ENCODE measurements at places on chromosomes 7 and 10.
A peak's percentile ranks its signal among the peaks of the same experiment; 100 is the strongest.

GRCh38 chr7:100430493-100431285 lies 1.1 kb downstream of the MEPCE start:
- DNase-seq = no peak

DNA sequence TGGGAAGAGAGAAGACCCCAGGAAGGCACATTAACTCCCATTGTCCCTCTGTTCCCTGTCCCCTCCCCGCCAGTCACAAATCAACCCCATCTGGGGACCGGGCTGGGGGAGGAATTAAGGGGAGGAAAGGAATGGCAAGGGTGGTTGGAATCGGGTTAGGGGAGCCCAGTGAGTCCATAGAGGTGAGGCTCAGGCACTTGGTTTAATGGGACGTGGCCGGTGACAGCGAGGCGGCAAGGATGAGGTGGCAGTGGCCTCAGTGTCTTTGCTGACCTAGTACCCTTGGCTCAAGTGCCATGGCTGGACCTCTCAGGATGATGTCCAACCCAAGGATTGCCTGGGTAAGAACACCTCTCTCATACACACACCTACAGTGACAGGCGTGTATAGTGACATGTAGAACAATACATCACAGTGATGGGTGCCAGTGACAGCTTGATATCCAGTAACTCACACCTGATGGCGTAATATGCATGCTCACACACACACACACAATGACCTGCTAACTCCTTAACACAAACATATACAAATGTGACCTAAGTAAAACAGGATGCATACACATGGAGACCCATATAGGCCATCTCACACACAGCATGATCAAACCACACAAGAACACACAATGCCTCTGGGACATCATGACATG lies 12.3 kb downstream of the KCNIP2 start:
- no peak for DNase-seq

- no peak for DNase-seq
These were observed 51.8 kb upstream of the SLC35G1 start for GRCh38 chr10:93841961-93842360.

GRCh38 chr10:132094581-132095234 lies 29.0 kb downstream of the JAKMIP3 start:
- peak; percentile 87 for DNase-seq

- no peak for DNase-seq
These were observed 40.1 kb downstream of the CSTF2T start for GRCh38 chr10:51659344-51659743.

DNA sequence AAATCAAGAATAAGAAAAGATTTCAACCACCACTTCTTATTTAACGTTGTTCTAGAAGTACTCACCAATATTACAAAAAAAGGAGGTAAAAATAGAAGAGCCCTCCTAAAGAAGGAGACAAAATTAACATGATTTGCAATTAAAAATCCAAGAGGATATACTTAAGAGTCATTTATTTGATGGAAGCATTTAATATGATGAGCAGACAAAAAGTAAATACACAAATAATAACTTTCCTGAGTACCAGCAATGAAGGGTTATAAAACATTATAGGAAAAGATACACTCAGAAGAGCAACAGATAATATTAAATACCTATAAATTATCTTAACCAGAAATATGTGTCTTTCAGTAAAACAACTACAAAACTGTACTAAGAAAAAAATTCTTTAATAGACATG lies 106.9 kb upstream of the STK17A start:
- DNase-seq = no peak

Data from COR-L47 (cell line).